ENCODE measurements at places on chromosomes 12 and 14. TPM values are rescaled to one million over a fixed set of nuclear protein-coding genes. Genes with fewer than 3 reads are reported as not detected.

Gene KLHL33
- total RNA-seq: 0.32 TPM

Gene LMO3
- 7.6 TPM for total RNA-seq

Gene CCDC184
- 0.97 TPM for total RNA-seq

Gene GALC
- total RNA-seq: 32.0 TPM

Gene ZNF641
- total RNA-seq: 9.2 TPM

Gene SPIC
- total RNA-seq: not detected

Gene ZNF891
- 0.85 TPM for total RNA-seq

Gene TCTN2
- total RNA-seq: 27.7 TPM

Gene DGLUCY
- 63.4 TPM for total RNA-seq

Gene LTBP2
- total RNA-seq: 308 TPM

Gene TMEM233
- not detected for total RNA-seq

Gene OTOGL
- total RNA-seq: 0.36 TPM

Gene ZC2HC1C
- 0.85 TPM for total RNA-seq

Gene TSPAN9
- 48.3 TPM for total RNA-seq

Gene GNB3
- total RNA-seq: 5.8 TPM

Gene TBK1
- total RNA-seq: 40.7 TPM

Gene HRK
- total RNA-seq: not detected

Gene TAS2R10
- total RNA-seq: 1.8 TPM

Gene GPR162
- 7.3 TPM for total RNA-seq

Gene ZC3H10
- total RNA-seq: 7.7 TPM

Gene PKP2
- total RNA-seq: not detected

Gene CLEC4E
- total RNA-seq: not detected

Gene ASB2
- total RNA-seq: 0.16 TPM

Gene TAS2R43
- 3.4 TPM for total RNA-seq

Gene TRIM9
- 1.8 TPM for total RNA-seq

Gene SIX4
- total RNA-seq: 16.5 TPM

Gene KRT2
- total RNA-seq: not detected

Gene NUAK1
- total RNA-seq: 37.3 TPM

Gene OTX2
- not detected for total RNA-seq

Gene ANKRD9
- 14.9 TPM for total RNA-seq

Gene PTHLH
- total RNA-seq: 0.12 TPM

Gene TSPAN8
- total RNA-seq: 0.24 TPM

Gene TCP11L2
- total RNA-seq: 76.3 TPM
